ENCODE measurements at places on chromosomes 7 and 10. TPM values are rescaled to one million over a fixed set of nuclear protein-coding genes. Genes with fewer than 3 reads are reported as not detected.

- DNase-seq, result no peak
Observed at GRCh38 chr7:5689716-5690115, 91.7 kb downstream of the RNF216 start.

- DNase-seq, result peak; percentile 71
Observed at GRCh38 chr10:71069909-71070666, 142.3 kb upstream of the UNC5B start.

- no peak for DNase-seq
Observed at GRCh38 chr10:1274111-1274661, 218.0 kb downstream of the WDR37 start.

- DNase-seq, result no peak
Observed at GRCh38 chr10:101030496-101031127, 317 bp downstream of the PDZD7 start.

Gene EPDR1
- 57.2 TPM for total RNA-seq
